ENCODE measurements at places on chromosomes 1 and 21. TPM values are rescaled to one million over a fixed set of nuclear protein-coding genes. Genes with fewer than 3 reads are reported as not detected.

DNA sequence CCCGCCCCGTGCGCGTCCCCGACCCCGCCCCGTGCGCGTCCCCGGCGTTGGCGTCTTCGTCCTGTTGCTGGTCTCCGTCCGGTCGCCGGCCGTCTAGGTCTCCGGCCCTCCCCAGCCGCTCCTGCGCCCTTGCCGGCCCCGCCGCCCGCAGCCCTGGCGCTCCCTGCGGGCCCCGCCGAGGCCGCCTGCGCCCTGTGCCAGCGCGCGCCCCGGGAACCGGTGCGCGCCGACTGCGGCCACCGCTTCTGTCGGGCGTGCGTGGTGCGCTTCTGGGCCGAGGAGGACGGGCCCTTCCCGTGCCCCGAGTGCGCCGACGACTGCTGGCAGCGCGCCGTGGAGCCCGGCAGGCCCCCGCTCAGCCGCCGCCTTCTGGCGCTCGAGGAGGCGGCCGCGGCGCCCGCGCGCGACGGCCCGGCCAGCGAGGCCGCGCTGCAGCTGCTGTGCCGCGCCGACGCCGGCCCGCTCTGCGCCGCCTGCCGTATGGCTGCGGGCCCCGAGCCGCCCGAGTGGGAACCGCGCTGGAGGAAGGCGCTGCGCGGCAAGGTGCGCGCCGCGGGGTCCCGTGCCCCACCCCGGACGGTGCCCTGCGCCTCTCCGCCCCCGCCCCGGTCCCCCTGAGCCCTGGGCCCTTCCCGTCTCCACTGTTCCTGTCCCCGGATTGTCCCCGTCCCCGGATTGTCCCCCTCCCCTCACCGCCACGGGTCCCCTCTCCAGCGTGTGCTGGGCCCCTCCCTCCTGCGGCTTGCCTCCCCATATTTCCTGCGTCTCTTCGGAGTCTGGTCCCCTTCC lies at the start of gene RNF187:
TSS of gene RNF187 (plus strand) at position 47 of the 789 bp plus-strand sequence.
- H3K4me1 ChIP-seq: peaks cover 47% of the 10 kb centered on the region
- peaks cover 33% of the 10 kb centered on the region for H3K36me3 ChIP-seq
- peak within 1 kb of the TSS; percentile 100 for H3K27ac ChIP-seq
- peak; percentile 48 for DNase-seq

DNA sequence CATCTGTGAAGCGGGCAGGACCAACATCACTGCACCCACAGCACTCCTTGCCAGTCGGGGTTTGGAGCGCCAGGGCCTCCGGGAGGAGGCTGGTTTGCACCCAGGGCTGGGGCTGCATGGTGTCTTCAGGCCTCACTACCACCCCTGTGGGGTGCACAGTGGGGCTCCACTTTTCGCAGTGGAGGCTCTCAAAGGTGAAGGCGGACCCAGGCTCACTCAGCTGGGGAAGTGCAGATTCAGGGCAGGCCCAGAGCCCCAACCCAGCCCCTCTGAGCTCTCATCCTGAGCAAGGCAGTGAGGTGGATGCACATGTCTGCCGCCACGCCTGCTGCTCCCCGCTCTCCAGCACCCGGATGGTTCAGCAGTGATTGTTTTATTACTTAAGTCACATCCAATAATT lies 125.8 kb downstream of the PTPRU start:
- H3K27ac ChIP-seq: no peak overlapping the region
- no peaks in the 10 kb centered on the region for H3K36me3 ChIP-seq
- no peaks in the 10 kb centered on the region for H3K4me1 ChIP-seq
- H3K27me3 ChIP-seq: peaks cover 8% of the 10 kb centered on the region

- H3K4me3 ChIP-seq: no peak overlapping the region
- no peaks in the 10 kb centered on the region for H3K36me3 ChIP-seq
- peaks cover 6% of the 10 kb centered on the region for H3K27me3 ChIP-seq
These were observed 34.1 kb upstream of the ST6GALNAC5 start for GRCh38 chr1:76833151-76833550.

GRCh38 chr1:47179988-47180563 lies 9.8 kb downstream of the PDZK1IP1 start:
- H3K4me1 ChIP-seq: peaks cover 8% of the 10 kb centered on the region
- no peak for DNase-seq
- H3K4me3 ChIP-seq: no peak overlapping the region
- H3K36me3 ChIP-seq: no peaks in the 10 kb centered on the region
- H3K27me3 ChIP-seq: peaks cover 21% of the 10 kb centered on the region

DYNLT4 gene
- total RNA-seq: 0.47 TPM

KRTAP21-2 gene
- not detected for total RNA-seq

SPATA17 gene
- not detected for total RNA-seq

Measured in activated CD4-positive, alpha-beta T cell treated with anti-CD3 and anti-CD28 coated beads, Interleukin-2, amount 10 ng/mL, durations not matched to agents 7 days and 5 days (primary cell).